Regular cardiac myocyte (primary cell): ENCODE measurements at places on chromosomes 2 and 18. TPM values are rescaled to one million over a fixed set of nuclear protein-coding genes. Genes with fewer than 3 reads are reported as not detected.

Gene MC5R
- total RNA-seq: under 0.01 TPM in 1 of 2 replicates, not detected in the other

Gene COL4A3
- 0.58 and 11.0 TPM in 2 replicates for total RNA-seq

Gene PPIL3
- 49.0 and 56.0 TPM in 2 replicates for total RNA-seq

Gene SAG
- not detected in 2 replicates for total RNA-seq

Gene CIDEA
- 0.58 TPM in 1 of 2 replicates, not detected in the other for total RNA-seq

Gene GCKR
- total RNA-seq: 1.1 and 1.9 TPM in 2 replicates

Gene EHD3
- 56.6 and 57.5 TPM in 2 replicates for total RNA-seq

Gene KIAA2012
- under 0.01 TPM in 2 replicates for total RNA-seq

Gene GEN1
- total RNA-seq: 8.5 and 17.8 TPM in 2 replicates

Gene ADGRF3
- total RNA-seq: under 0.01 TPM in 2 replicates

Gene COL3A1
- 1,261 and 4,792 TPM in 2 replicates for total RNA-seq
